ENCODE measurements at places on chromosomes 4 and X.

DNA sequence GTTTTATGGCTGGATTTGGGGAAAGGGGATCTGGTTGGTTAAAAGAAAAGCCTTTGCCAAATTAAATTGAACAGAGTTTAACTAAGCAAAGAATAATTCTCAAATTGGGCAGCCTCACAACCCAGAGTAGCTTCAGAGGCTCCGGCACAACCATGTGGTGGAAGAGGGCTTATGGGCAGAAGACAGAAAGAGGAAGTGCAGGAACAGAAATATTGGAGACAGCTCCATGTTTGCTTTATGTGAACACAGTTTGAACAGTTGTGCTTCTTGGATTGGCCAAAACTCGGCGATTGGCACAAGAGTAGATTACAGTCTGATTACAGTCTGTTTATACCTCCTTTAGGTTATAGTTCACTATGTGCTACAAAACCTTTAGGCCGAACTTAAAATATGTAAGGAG is 562.7 kb downstream of the TRIML1 start:
- no peak for DNase-seq

GRCh38 chrX:45385757-45386156 is 185.1 kb upstream of the DIPK2B start:
- no peak for DNase-seq

- DNase-seq, result no peak
These were observed 1.2 kb downstream of the AKAP17A start for GRCh38 chrX:1592470-1593142.

DNA sequence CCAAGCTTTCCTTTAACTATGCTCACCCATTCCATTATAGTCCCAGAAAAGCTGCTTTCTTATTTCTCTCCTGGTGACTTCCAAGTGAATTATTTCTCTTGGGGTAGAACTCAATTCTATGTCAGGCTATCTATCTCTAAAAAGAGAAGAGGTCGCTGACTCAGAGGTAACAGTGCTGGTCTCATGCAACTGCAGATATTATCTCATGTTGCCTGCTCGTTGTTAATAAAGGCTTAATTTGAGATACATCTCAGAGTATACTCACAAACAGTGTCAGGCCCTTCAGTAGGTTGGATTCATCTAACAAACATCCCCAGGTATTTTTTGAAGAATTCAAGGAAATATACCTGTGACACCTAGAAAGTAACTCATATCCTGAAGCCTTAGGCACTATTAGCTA is 2.7 kb downstream of the TMEM154 start:
- DNase-seq, result no peak

DNA sequence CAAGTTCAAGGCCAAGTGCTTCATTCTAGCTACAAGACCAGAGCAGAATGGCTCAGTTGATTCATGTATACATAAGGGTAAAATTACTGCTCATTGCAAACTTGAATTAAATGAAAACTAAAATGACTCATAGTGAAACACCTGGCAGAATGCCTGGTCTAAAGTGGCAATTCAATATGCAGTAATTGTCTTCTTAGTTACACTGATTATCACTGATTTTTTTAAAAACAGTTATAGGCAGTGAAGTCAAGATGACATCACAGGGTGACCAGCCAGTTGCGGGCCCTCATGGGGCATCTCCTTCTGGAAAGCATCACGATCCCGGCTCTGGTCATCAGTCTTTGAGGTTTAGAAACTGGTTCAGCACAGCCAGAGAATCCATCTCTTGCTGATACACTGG is 154.2 kb downstream of the RAB28 start:
- no peak for DNase-seq

DNA sequence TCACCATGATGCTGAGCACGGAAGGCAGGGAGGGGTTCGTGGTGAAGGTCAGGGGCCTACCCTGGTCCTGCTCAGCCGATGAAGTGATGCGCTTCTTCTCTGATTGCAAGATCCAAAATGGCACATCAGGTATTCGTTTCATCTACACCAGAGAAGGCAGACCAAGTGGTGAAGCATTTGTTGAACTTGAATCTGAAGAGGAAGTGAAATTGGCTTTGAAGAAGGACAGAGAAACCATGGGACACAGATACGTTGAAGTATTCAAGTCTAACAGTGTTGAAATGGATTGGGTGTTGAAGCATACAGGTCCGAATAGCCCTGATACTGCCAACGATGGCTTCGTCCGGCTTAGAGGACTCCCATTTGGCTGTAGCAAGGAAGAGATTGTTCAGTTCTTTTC is 4.0 kb downstream of the HNRNPH2 start:
- DNase-seq, result no peak

GRCh38 chrX:73847100-73847499 is 284.1 kb downstream of the CHIC1 start:
- DNase-seq, result no peak

GRCh38 chr4:131044368-131044767 is 1948.4 kb downstream of the C4orf33 start:
- DNase-seq, result no peak

Measured in amygdala (tissue), 56 donors.